ENCODE measurements at places on chromosomes 7 and 10.

GRCh38 chr10:113953505-113954272 is 90.0 kb upstream of the ADRB1 start:
- DNase-seq, result no peak

DNA sequence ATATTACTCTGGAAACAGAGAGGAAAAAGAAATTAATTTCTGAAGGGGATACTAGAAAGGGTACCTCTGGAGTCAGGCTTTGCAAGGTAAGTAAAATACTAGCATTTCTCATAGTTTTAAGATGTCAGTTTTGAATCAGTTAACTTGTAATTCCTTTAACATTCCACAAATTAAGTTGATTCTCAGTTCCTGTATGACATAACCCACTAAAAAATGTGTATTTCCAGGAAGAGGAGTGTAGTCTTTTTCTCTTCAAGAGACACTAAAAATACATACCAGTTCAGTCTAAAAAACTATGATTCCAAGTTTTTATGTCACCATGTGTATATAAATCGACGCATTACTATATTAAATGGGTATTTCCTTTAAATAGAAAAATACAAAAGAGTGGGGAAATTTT is 113.2 kb downstream of the CDK6 start:
- no peak for DNase-seq

- DNase-seq, result no peak
Measured at GRCh38 chr7:131722371-131722770, 165.9 kb upstream of the PODXL start.

- no peak for DNase-seq
Measured at GRCh38 chr7:131331806-131332205, 4.1 kb downstream of the MKLN1 start.

GRCh38 chr10:77774940-77775391 is 137.4 kb upstream of the KCNMA1 start:
- peak; percentile 39 for DNase-seq

DNA sequence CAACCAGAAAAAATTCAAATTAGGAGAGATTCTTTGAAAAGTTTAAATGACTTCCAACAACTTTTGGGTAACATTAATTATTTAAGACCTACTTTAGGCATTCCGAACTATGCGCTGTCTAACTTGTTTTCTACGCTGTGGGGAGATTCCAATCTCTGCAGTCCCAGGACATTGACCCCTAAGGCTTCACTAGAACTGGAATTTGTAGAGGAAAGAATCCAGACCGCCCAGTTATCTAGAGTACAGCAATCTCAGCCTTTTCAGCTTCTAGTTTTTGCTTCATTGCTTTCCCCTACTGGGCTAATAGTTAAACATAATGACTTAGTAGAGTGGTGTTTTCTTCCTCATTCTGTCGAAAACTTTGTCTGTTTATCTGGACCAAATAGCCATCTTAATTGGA is 14.9 kb upstream of the DDC start:
- DNase-seq, result no peak

DNA sequence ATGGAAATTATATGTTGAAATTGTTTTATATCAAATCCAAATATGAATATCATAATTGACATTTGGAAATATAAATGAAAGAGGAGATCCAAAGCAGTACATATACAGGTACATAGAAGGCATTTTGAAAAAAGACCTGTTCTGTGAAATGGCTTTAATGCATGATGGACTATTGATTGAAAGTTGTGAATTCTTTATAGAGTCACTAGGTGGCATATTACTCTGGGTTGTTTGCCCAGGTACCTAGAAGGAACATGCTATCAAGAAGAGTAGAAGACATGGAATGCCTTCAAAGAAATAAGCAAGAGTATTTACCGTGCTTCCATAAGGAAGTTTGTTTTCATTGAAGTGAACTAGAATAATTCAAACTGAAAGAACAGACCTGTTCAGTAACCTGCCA is 160.0 kb upstream of the ANK3 start:
- DNase-seq, result no peak

GRCh38 chr7:84194484-84195271 is at the start of gene SEMA3A:
SEMA3A (minus strand) TSS chr7:84194789; CDS start chr7:84194586, 203 bp downstream.
- DNase-seq, result peak; percentile 68

DNA sequence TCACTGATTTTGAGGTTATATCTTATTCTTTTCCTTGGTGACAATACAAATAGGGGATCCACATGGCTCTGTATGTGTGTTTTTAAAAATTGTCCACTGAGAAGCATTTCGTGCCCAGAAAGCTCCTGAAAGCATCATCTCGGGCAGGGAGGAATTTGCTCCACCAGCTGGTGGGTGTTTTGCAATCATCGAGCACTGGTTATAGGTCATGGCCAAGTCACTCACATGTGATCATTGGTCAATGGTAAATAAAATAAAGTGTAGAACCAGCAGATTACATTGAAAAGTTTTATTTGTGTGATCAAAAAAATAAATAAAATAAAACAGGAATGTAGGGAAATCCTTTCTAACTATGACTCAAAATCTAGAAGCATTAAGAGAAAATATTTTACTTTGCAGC is 23.0 kb upstream of the SNX13 start:
- no peak for DNase-seq

DNA sequence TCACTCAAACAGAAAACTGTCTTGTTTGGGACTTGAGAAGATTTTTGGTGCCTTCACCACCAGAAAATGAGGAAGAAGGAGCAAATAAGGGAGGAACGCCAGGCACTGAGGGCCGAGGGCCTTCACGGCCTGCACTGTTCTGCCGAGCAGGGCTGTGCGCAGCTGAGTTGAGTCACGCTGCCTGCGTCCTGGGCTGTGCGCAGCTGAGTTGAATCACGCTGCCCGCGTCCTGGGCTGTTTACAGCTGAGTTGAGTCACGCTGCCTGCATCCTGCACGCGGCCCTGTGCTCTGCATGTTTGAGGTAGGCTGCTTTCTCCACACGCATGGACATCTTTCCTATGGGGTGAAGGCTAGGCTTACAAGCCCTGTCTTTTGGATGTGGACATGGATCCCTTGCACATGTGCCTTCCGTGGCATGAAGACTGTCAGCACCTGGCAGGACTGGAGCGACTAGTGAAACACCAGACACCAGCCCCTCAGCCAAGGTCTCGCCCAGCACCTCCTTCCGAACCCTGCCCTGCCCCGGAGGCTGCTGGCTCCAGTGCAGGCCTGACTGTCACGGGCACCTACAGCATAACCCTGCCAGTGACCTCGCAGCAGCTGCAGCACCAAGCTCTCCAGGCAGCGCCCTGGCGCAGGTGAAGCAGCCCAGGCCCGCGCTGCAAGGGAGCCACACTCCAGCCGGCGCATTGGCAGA is 96.7 kb downstream of the HTR5A start:
- peak; percentile 87 for DNase-seq

GRCh38 chr7:91292506-91292905 is 28.3 kb downstream of the FZD1 start:
- no peak for DNase-seq

DNA sequence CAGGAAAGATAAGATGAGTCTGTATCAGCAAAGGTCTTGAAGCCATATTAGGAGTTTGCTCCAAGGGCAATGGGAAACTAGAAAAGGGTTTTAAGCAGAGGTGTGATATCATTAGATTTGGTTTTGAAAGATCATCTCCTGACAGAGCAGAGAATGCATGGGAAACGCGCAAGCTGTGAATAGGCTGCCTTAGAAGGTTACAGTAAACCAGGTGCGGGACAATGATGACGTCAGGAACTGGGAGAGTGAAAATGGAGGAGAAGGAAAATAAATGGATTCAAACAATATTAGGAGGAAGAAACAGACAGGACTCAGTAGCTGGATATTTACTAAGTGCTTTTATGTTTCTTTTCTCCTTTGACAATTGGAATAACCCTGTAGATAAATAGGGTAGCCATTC is 50.6 kb downstream of the CACNB2 start:
- DNase-seq, result no peak

- DNase-seq, result no peak
Measured at GRCh38 chr10:90858461-90858968, 676 bp upstream of the HTR7 start.

DNA sequence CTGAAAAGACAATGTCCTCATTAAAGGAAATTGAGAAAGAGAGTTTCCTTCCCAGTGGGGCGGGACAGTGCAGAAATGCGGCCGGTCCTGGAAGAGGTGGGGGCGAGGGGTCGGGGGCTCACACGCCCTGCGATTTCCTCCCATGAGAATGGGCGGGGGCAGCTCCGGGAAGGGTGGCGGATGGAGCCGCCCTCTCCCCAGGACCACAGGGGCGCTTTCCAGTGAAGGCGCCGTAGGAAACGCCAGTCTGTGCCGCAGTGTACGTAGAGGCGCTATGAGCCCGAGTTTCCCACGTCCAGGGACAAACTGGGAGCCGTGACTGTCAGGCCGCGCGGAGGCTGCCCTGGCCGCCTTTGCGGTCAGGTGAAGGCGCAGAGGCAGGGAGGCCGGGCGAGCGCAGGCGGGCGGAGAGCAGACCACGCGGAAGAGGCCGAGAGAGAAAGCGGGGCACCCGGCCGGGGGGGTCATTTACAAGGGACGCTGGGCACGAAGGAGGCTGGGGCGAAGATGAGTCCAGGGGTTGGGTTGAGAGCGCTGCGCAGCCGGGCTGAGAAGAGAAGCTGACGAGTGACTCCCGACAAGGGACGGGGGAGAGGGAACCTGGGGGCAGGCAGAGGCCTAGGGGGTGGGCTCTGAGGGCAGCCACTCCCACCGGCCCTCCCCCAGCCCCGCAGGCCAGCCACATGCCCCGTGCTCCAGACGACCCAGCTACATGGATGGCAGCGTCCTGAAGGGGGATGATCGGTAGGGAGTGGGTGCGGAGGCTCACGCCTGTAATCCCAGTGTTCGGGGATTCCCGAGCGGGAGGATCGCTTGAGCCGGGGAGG is 45.0 kb downstream of the ALOX5 start:
- DNase-seq, result no peak

DNA sequence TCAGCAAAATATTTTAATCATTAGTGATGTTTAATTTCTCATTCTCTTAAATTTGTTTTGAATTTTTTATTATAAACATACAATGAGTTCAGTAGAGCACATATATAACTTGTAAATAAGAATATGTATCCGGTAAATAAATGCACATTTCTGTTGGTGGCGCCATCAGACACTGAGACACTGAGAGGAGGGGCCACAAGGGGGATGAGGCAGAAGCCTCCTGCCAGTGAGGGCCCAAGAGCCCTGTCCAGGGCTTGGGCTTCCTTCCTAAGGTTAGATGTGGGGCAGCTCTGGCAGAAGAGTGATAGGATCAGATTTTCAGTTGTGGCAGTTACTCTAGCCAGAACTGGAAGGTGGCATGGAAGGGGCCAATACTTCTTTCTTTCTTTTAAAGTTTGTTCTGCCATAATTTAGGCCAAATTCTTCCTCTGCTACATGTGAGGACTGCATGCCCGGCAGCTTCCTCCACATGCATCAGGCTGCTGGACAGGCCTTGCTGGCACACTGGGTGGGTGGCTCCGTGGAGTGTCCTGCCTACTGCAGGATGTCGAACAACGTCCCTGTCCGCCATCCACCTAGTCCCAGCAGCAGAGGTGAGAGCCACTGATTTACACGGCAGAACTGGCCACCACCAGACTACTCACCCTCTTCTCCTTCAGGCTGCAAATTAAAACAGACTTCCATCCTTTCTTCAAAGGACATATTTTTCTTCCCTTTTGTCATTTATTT is 13.2 kb downstream of the PTPRN2 start:
- DNase-seq, result no peak

DNA sequence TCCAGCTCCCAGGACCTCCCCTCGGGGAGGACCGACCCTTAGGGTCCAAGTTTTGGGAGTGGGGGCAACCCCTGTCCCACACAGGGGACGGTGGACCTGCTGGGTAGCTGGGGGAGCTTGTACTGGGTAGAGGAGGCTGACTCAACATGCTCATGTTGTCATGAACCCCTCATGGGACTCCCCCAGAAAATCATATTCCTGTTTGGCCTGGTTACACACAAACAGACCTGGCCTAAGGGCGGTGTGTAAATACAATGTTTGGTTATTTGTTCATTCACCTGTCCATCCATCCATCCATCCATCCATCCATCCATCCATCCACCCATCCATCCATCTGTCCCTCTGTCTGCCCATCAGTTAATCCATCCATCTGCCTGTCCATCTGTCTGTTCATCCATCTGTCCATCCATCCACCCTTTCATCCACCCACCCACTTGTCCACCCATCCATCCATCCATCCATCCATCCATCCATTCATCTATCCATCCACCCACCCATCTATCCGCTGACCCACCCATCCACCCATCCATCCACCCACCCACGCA is 92.9 kb downstream of the DNAJB6 start:
- DNase-seq, result no peak

- DNase-seq, result no peak
Measured at GRCh38 chr7:155974186-155974897, 162.1 kb upstream of the SHH start.

GRCh38 chr10:68440898-68441297 is 30.9 kb downstream of the DNA2 start:
- no peak for DNase-seq

DNA sequence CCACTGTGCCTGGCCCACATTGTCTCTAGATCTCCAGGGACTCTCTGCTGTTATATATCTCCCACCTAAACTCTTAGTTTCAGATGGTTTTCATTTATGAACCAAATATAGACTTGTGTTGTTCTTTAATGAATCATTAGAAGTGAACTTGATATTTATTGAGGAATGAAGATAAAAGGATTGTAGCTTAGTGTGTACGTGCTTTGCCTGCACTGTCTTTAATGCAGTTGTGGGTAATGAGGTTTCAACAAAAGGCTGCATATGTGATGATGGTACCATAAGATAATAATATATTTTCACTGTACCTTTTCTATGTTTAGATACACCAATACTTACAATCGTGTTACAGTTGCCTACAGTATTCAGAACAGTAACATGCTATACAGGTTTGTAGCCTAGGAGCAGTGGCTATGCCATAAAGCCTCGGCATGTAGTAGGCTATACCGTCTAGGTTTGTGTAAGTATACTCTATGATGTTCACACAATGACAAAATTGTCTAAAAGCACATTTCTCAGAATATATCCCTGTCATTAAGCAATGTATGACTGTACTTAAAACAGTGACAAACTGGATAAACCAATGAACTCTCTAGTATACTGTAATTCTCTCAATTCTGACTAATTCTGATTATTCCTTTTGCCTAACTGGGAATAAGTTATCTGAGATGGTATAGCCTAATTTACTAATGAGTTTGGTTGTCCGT is 25.2 kb downstream of the VCL start:
- DNase-seq, result no peak
